ENCODE measurements at places on chromosomes 2 and 18.

DNA sequence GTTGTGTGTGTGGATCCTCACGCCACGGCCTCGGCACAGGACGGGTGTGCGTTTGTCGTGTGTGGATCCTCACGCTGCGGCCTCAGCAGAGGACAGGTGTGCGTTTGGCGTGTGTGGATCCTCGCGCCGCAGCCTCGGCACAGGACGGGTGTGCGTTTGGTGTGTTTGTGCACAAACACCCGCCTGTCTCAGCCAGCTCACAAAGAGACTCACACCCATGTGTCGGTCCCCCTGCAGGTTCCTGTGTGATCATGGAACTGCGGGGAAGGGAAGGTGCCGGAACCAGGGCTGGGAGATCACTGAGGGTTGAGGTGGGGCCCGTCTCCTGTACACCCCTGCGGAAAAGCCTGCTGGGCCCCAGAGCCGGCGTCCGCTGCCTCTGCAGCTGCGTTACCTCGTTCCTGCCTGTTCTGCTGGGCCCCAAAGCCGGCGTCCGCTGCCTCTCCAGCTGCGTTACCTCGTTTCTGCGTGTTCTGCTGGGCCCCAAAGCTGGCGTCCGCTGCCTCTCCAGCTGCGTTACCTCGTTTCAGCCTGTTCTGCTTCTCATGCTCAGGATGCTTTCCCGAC, 53.6 kb downstream of the CTDP1 start:
- no peak for DNase-seq

GRCh38 chr2:223959688-223960087, 2.4 kb downstream of the MRPL44 start:
- no peak for DNase-seq

- DNase-seq: no peak
Observed at GRCh38 chr2:240620859-240621258, 4.4 kb upstream of the GPR35 start.

- DNase-seq: no peak
Observed at GRCh38 chr2:16726147-16726546, 60.5 kb upstream of the CYRIA start.

DNA sequence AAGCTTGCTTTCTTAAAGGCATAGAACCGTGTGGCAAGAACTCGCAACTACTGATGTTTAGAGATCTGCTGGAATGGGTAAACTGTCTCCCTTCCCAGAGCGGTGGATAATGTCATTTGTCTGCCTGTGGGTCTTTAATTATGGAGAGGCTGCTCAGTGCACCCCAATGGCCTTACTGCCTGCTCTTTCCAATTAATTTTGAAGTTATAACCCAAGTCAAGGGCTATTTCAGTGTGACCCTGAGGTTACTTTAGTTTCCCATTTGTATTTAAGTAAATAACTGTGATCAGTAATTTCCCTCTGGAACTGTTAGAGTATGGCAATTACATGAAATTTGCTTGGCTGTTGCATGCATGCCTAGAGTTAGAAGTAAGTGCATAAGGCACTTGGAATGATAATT, 48.9 kb upstream of the LYPD6 start:
- no peak for DNase-seq

GRCh38 chr2:56416500-56417176, 232.8 kb downstream of the CCDC85A start:
- no peak for DNase-seq

- DNase-seq: no peak
Observed at GRCh38 chr2:10285191-10285555, 17.5 kb upstream of the HPCAL1 start.

DNA sequence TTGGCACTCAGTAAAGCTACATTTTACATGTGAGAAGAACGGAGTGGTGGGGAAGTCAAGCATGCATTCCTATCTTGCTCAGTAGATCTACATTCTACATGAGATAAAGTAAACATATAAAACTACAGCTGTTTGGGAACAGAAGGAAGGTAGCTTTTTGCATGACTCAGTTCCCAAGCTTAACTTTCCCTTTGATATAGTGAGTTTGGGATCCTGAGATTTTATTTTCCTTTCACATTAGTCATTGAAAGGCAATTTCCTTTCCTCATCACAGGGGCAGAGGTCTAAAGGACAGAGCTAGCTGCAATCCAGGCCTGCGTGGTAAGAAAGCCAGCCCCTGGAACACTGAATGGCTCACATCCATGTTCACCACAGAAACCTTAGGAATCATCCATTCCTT, 257.2 kb downstream of the SRBD1 start:
- DNase-seq: no peak

GRCh38 chr2:25165992-25166875, 2.1 kb downstream of the POMC start:
- no peak for DNase-seq

DNA sequence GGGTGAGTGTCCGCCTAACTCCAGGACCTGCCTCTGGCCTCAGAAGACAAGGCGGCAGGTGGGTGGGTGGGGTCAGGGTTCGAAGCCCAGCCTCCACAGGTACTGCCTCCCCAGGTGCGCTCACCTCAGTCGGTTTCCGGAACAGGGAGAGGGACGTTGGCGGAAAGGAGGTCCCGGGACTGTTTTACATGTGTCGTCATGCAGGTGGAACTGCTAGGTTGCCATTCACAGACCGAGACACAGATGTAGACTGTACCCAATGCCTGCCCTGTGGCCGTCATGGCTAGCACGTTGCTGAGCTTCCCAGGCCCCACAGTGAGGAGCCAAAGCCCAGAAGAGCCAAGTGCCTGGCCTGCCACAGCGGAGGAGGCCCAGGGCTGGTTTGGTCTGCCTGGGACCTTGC, 284.0 kb upstream of the HS6ST1 start:
- no peak for DNase-seq

All from activated T-helper 9 cell treated with anti-CD3 and anti-CD28 coated beads, Interleukin-2, amount 50 U/mL, for 16 hours (primary cell).